Epithelial cell of prostate (primary cell): ENCODE measurements at places on chromosomes 4 and X.

GRCh38 chr4:37873386-37873785, 17.5 kb upstream of the TBC1D1 start:
- DNase-seq, result peak; percentile 22

DNA sequence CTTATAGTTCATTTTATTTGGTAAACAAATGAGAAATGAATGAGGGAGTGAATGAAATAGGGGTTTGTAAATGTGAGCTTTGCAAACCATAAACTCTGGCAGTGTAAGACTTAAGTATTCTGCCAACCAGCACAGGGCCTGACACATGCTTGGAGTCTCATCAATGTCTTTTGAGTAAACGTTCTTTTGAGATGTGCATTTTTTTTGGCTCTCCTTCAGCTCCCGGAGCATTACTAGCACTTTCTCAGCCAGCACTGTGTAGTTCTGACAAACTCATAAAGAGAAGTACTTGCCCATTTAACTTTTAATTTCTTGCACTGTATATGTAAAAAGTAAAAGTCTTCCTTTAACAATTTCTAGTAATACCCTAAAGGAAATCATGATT, 245.3 kb downstream of the HS3ST1 start:
- DNase-seq, result no peak

DNA sequence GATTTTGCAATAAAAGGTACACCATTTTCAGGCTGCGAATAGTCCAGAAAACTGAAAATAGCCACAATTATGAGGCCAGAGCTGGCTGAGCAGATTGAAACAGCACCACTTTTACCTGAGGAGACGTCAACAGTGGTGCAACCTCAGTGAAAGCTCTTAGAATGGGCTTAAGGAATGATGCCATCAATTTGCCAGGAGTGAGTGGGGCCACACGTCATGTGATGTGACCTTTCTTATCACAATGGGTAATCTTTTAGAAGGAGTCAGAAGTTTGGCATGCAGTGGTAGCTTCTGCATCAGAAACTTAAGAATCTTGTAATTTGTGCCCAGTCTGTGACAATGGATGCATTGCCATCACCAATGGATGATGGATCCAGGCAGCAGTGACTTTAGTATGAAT, 27.6 kb downstream of the ZNF81 start:
- no peak for DNase-seq

GRCh38 chr4:74896595-74896994, 36.3 kb upstream of the PARM1 start:
- DNase-seq, result no peak

DNA sequence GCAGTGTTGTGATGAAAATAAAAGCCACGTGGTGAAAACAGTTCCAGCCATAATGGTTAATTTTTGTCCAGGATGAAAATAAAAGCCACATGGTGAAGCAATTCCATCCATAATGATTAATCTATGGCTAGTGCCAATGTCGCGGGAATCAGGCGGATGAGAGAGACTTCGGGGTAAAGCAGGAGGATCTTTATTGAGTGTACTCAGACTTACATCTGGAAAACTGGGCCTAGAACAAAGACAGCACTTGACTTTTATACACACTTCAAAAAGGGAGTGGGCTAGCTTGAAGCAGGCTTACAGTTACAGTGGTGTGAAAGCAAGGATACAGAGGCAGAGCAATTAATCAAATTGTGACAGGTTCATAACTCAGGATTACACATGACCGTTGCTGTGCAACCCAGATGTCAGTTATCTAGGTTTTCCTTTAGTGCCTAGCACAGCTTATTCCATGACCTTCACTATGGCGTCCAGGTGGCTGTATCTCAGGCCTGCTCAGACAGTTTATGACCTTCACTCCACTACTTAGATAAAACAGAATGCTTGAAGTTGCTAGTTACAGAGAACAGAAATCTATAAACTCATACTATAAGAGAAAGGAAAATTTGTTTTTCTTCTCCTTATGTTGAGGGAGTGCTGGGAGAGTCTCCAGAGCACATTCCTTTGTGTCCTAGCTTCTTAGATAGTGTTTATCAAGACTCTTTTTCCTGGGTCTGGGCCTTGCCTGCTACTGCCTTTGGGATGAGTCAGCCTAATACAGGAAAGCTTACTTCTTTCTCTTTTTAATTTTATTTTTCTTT, 5.9 kb upstream of the PLA2G12A start:
- DNase-seq, result no peak

- DNase-seq, result no peak
These were observed 80.0 kb downstream of the NWD2 start for GRCh38 chr4:37324546-37324945.
